Muscle of leg (tissue), 16 donors: ENCODE measurements at places on chromosomes 2 and 18.

DNA sequence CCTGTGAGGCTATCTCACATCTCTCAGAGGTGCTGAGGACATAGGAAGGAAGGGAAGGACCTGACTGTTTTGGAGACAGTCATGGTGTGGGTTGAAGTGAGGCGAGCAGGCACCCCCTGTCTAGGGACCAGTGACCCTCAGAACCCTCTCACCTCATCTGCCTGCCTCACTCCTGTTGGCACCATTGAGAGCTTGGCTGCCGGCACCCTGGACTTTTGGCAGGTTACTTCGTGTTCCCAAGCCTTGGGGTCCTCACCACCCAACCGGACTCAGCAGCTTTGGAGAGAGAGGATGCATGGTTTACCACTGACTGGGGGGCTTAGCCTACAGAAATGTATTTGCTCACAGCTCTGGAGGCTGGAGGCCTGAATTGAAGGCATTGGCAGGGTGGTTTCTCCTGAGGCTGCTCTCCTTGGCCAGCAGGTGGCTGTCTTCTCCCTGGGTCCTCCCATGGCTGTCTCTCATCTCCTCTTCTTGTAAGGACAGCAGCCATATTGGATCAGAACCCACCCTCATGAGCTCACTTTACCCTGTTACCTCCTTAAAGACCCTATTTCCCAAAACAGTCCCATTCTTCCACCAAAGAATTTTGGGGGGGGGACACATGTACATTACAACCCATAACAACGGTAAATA, 142.0 kb downstream of the TSN start:
- DNase-seq: no peak

- DNase-seq: peak; percentile 98
These were observed 193.7 kb downstream of the DNER start for GRCh38 chr2:229520691-229521096.

- DNase-seq: no peak
These were observed 106.1 kb downstream of the TXNL1 start for GRCh38 chr18:56532176-56532840.

- DNase-seq: no peak
These were observed 7.1 kb upstream of the XIRP2 start for GRCh38 chr2:166881177-166881576.

DNA sequence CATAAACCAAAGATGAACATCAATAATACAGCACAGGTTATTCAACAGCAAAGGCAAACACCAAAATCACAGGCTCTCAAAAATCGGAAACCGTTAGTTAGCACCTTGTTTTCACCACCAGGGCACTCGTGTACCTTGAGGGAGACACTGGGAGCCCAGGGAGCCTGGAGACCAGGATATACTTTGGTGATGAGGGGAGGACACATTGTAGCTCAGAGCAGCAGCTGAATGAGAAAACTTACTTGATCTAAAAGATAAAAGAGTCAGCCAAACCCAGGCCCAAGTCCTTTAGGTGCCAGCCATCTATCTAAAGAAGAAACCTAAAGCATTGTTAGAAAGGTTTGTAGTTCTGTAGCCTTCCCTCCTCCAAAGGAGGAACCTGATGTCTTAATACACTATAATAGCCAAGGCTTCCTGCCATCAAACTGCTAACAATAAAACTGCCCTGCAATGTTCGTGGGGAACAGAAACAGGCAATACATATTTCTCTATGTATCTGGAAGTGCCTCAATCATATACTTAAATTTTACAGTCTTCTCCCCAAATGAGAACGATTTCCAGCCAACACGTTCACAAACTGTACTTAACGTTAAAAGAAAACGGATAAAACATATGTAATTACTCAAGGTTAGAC, 19.3 kb downstream of the BCL11A start:
- peak; percentile 42 for DNase-seq

DNA sequence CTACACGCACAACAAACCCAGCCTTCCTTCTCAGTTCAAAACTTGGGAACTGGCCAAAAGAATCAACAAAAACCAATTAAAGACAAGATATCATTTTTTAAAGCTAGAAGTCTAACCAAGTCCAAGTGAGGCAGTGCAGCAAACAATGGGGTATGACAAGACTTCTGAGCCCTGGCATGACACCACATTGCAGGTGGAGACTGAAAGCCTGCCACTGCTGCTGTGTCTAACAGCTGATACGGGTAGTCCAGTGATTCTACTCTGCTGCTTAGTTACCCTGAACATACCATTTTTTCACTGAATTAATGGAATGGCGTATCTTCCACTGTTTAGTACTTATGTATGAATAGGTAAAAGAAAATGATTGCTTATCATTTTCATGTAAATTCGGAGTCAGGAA, 47.4 kb upstream of the KIDINS220 start:
- peak; percentile 21 for DNase-seq

GRCh38 chr18:33656889-33657448, 79.0 kb downstream of the ASXL3 start:
- DNase-seq: no peak

GRCh38 chr18:3604498-3605408, 154.8 kb downstream of the TGIF1 start:
- peak; percentile 91 for DNase-seq

DNA sequence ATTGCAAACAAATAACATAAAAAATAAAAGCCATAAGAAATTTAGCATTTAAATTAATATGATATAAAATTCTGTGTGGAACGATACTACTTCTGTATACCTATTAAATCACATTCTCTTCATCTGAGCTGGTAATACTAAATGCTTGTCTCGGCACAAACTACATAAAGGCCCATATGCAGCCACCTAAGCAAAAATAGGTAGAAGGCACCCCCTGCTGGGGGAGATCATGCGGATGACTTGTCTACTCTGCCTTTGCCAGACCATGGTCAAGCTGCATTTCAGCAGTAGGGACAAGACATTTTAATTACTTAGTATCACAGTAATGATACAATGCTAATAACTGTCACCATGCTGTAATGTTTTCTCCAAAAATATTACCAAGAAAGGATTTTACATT, 108.0 kb downstream of the CDH19 start:
- peak; percentile 59 for DNase-seq

DNA sequence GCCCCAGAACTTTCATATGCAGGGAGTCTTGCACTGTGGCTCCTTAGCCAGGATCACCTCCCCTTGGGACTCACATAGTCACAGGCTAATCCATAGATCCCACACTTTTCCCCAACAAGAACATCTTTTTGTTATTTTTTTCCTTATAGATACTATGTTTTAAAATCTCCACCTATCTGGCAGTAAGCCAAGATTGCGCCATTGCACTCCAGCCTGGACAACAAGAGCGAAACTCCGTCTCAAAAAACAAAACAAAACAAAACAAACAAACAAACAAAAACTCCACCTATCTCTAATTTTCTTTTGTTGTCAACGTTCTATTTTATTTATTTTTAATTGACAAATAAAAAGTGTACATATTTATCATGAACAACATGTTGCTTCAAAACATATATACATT, 141.7 kb downstream of the PDE11A start:
- DNase-seq: no peak

- peak; percentile 48 for DNase-seq
These were observed 24.7 kb downstream of the PCBP1 start for GRCh38 chr2:70111752-70112591.

- no peak for DNase-seq
These were observed 219.8 kb upstream of the AGAP1 start for GRCh38 chr2:235274023-235274422.

- DNase-seq: peak; percentile 83
These were observed 54.9 kb upstream of the CAPN13 start for GRCh38 chr2:30862054-30862651.

GRCh38 chr18:50451100-50451842, 76.4 kb downstream of the SKA1 start:
- no peak for DNase-seq

- DNase-seq: no peak
These were observed 20.7 kb downstream of the PPP1CB start for GRCh38 chr2:28772351-28772750.

DNA sequence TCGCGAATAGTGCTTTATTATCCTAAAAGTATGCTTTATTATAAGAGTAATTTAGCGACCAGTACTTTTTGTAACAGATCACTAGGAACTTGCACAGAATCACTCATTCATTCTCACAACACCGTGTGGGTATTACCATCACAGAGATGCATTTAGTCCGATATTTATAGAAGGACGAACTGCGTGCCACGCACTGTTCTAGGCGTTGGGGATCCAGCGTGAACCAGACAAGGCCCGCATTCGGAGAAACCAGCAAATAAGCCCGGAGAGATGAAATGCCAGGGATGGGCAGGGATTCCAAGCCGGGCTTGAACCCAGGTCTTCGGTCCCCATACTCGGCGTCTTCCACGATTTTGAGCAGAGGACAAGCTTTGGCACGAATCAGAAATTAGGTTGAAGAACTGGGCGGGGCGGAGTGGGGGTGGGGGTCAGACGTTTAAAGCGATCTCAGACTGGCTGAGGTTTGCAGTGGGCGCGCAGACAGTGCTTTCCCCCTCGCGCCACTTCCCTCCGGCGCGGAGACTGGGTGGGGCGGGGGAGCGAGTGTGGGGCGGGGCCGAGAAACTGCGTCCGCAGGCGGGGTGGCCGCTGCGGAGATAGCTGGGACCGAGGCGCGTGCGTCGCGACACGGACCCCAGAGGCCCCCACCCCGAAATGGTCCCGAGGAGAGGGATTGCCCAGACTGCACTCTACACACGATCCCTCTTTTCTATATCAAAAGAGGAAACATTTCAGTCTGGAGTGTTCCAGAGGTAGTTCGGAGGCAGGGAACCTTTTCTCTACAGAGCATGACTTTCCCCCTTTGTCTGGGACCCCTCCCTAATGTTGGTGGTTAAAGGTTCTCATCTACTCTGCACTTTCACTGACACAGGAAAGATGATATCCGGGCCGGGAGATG, 1.1 kb upstream of the CXCR4 start:
- DNase-seq: peak; percentile 53

DNA sequence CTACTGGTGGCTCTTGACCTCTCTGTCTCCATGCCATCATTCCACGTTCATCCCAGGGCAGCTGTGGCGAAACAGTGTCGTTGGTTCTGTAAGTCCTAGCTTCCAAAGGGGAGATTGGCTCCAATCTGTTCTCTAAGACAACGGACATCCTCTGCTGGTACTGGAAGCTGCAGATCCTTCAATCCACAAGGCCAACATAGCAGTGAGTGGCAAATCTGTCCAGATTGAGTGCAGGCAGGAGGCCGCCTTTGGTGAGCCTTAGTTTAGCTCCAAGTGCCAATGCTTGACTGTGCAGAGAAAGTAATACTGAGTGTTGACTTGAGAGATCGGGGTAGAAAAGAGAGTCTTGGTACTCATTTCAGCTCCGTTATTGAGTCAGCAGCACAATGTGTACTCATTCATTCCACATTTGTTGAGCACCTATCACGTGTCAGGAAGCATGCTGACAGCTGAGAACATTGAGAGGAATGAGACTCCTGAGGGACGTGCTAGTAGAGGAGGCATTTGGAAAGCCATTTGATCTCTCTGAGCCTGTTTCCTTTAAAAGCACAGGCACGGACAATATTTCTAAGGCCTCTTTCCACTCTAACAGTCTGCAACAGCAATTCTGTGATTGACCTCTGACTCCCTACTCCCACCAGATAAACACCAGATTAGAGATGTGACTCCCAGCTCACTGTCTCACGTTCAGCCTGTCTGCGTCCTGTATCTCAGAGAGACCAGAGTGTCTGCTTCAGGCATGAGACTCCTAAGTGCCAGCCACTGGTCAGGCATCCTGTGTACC, 306.0 kb downstream of the CLIP4 start:
- peak; percentile 77 for DNase-seq

DNA sequence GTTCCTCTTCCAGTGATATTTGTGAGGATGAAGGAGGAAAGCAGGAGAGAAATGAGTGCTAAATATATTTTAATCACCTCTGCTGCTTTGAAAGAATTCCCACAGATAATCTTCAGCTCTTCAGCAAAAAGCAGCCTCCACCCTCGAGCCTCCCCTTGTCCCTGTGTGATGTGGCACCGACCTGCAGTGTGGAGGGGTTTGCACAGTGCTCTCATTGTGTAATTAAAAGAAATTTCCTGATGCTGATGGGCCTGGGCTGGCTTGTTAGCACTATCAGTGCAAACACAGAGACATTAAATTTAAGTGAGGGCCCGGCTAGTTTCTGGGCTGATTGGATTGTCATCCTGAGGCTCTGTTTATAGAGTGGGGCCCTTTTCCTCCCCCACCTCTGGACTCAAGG, 53.4 kb downstream of the KIF5C start:
- no peak for DNase-seq

- no peak for DNase-seq
These were observed 220.2 kb downstream of the HNMT start for GRCh38 chr2:138184428-138184827.

DNA sequence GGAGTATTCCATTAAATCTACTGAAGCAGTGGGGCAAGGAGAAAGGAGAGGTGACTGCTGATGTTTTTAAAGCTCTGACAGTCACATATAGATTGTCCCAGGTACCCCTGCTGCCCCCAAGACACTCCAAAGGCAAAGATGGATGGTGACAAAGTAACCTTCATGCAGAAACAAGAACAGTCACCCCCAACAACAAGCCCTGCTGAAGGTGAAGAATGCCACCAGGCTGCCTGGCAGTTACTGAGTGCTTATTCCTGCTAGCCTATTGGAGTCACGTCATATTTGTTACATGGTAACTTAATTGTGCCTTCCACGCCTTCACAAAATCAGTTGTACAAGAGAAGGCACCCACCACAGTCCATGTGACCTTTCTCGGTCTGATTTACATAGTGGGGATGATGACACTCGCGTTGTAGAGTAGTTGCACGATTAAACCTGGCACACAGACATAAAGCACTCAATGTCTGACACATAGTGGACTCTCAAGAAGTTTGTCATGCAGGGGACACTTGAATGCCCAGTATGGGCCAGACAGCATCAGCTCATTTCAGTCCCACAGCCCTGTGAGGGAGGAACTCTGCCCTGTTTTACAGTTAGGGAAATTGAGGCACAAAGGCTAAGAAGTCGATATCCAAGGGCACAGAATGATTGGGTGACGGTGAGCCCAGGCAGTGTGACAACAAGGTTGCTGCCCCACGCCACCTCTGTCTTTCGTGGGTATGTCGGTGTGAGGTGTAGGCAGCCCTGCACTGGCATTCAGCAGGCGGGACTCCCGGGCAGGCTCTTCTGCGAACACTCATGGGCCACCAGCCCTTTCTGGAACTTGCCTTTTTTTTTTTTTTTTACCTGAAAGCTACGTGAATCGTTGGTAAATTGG, 62.7 kb downstream of the ZCCHC2 start:
- no peak for DNase-seq

GRCh38 chr2:71618327-71619113, 165.2 kb downstream of the DYSF start:
- no peak for DNase-seq

DNA sequence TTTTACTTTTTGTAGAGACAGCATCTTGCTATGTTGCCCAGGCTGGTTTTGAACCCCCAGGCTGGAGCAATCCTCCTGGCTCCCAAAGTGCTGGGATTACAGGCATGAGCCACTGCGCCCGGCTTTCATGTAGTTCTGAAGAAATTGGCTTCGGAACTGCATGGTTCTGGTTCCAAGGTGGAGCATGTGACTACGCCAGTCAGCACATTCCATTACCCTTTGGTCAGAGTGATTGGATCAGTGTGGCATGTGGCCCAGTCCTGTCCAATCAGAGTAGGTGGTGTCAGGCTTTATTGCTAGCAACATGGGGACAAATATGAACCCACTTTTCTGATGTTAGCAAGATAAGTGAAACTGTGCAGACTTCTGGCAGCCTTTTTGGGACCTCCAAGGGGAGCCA, 16.3 kb upstream of the ATOH8 start:
- peak; percentile 89 for DNase-seq
